ENCODE measurements at places on chromosomes 5 and 9.
A peak's percentile ranks its signal among the peaks of the same experiment; 100 is the strongest.

GRCh38 chr5:88785746-88786565, 97.0 kb downstream of the MEF2C start:
- DNase-seq: no peak

DNA sequence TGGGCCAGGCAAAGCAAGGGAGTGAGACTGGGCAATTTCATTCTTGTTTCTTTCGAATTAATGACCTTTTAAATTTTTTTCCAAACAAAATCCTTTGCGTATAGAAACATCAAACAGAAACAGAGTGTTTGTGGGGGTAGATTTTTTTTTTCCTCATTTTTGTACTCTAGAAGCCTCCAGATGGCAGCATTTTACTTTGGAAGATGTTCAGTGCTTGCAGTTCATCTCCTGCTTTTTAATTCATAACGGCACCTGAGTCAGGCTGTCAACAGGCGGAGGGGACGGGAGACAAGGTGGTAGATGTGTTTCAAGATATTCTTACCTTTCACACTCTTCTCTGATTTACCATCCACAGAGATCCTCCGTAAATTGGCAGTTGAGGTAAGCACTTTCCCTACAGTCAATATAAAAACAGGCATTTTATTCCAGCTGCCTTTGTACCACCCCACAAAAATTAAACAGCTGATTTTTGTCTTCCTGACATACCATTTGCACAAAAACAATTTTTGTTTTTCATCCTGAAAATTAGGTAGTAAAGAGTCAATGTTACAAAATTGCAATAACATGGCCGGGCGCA, 99.5 kb upstream of the FBXL17 start:
- DNase-seq: no peak

DNA sequence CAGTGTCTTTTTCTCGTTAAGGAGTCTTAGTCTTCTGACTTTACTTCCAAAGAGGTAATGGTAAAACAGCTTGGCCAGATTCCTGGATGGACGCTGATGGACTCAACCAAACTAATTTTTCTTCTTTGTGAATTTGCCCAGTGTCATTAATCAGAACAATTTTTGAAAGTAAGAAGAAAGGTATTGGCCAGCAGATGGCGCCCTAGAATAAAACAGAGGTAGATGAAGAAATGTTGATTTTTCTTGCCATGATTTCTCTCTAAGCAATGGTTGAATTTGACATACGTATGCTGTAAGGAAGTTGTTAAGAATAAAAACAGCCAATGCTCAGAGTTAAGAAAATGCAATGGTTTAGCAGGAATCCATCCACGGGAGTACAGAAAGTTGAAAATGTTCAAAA, 500.0 kb downstream of the DIRAS2 start:
- DNase-seq: peak; percentile 67

DNA sequence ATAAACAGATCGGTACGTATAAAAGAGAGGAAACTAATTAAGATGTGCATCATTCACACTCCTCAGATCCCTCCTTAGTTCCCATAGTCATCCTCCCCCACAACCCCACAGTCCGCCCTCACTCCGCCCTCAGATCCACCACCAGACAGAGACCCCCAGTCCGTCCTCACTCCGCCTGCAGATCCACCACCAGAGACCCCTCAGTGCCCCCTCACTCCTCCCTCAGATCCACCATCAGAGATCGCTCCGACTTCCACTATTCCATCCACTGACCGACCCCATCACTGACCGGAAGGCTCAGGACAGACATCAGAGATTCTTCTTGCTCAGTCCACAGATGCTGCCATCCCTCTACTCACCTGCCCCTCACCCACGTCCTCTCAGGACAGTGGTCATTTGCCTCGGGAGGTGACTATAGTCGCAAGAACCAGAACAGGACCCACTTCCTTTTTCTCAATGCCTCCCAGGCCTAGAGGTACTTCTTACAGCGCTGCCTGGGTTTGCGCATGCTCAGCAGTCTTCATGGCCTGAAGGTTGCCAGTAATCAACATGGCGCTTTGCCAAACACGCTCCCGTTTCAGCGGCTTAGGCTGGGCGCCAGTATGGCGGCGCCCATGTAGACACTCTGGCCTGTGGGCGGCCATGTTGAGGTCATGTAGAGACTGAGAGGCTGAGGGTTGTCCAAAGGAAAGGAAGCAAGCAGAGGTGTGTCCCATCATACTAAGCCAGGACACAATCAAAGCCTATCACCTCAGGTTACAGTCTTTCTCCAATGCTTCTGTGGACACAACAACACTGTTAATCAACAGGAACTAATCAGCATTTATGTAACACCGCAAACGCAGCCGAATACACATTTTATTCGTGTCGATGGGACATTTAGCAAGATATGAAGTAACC, at the start of gene ZNF484:
Gene ZNF484, minus strand, starts transcription at position 508 of the 900 bp plus-strand sequence. CDS start 3,009 bp downstream, outside the sequence.
- peak; percentile 98 for DNase-seq

DNA sequence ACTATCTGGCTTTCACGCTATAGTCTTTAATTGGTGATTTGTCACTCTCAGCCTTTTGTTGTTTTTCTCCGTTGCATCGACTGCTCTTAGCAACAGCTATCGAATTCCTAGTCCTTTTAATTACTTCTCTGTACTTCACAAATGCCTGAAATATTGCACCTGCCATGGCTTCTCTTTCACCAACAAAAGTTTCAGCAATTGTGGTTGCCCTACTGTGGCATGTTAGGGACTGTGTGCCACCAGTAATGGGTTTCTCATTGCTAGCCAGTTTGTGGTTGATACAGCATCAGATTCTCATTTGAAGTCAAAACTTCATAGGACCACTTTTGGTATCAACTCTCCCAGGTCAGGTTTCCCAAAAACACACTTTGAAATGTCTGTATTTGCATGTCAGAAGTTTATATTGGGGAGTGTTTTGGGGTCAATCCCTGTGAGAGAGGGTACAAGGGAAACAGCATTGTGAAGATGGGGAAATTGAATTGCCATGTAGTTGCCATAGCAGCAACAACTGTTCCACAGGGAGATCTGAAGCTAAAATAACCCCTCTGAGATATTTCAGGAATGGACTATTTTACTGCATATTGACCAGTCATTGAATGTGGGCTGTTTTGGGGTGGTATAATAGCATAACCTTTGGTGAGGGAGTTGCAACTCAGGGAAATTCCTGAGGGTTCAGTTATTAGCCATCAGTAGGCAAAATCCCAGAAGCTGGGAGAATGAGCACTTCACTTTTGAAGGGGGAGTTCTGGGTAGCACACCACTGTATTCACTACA, 99.2 kb downstream of the WDR70 start:
- no peak for DNase-seq

DNA sequence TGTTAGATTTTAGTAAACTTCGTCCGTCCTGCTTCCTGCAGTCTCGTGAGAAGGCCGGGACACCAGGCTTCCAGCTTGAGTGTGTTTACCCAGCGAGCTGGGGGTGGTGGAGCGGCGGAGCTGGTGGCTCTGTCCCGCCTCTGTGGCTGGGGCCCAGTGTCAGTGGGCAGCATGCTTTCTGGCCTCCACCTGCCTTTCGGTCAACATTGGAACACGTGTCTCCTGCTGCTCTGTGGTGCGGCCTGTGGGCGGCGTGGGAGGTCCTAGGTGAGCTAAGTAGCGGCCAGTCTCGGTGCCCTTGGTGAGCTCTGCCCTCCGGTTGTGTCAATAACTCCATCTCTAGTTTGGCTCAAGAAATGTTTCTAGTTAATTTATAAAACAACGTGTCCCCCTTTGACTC, 125.9 kb downstream of the GADD45G start:
- DNase-seq: no peak

- DNase-seq: no peak
Measured at GRCh38 chr5:83720836-83721537, at the start of gene HAPLN1. Gene HAPLN1, minus strand, starts transcription at chr5:83720855. Its CDS starts 47,332 bp downstream, at chr5:83673523.

- DNase-seq: no peak
Measured at GRCh38 chr5:164481270-164481669, 975.9 kb downstream of the MAT2B start.

GRCh38 chr9:100869326-100869725, 159.2 kb upstream of the PLPPR1 start:
- DNase-seq: no peak

GRCh38 chr9:83472221-83472665, 66.0 kb downstream of the FRMD3 start:
- DNase-seq: no peak

- DNase-seq: no peak
Measured at GRCh38 chr5:34586117-34586885, 69.8 kb upstream of the RAI14 start.

- DNase-seq: no peak
Measured at GRCh38 chr5:9564752-9565151, 18.9 kb upstream of the SEMA5A start.

GRCh38 chr5:102561894-102562760, 63.3 kb upstream of the SLCO6A1 start:
- no peak for DNase-seq

GRCh38 chr9:114837923-114838322, 32.1 kb upstream of the TNFSF15 start:
- no peak for DNase-seq

GRCh38 chr5:71880536-71880935, 161.5 kb downstream of the CARTPT start:
- no peak for DNase-seq

- DNase-seq: no peak
Measured at GRCh38 chr5:54873691-54874090, 111.7 kb downstream of the ESM1 start.

- no peak for DNase-seq
Measured at GRCh38 chr9:89036891-89037290, 45.6 kb downstream of the S1PR3 start.

DNA sequence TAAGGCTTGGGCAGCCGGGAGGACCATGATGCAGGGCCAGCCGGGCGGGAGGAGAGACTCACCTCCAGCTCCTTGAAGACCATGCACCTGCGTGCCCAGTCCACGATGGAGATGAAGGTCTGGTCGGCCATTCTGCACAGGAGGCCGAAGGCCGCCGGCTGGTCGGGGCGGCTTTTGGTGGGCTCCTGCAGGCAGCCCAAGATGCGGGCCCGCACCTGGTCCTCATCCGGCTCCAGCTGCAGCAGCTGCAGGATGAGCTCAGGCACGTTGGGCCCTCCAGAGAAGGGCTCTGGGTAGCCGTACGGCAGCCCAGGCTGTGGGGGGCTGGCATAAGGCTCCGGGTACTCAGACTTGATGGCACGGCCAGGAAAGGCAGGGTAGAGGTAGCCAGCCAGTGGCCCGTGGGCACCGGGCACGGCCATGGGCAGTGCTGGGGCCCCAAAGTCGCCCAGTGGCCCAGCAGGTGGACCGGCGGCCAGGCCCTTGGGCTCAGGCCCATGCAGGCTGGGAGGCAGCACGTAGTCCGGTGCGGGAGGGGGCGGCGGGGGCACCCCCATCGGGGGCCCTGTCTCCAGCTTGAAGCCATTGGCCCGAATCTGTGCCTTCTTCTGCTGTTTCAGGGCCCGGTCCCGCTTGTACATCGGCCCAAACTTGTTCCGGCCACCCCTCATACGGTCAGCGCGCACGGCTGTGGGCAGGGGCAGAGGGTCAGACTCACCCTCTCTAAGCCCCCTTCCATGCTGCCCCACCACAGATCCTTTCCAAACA, 7.0 kb downstream of the NR5A1 start:
- no peak for DNase-seq

- DNase-seq: no peak
Measured at GRCh38 chr5:131367219-131367860, 103.5 kb downstream of the CDC42SE2 start.

DNA sequence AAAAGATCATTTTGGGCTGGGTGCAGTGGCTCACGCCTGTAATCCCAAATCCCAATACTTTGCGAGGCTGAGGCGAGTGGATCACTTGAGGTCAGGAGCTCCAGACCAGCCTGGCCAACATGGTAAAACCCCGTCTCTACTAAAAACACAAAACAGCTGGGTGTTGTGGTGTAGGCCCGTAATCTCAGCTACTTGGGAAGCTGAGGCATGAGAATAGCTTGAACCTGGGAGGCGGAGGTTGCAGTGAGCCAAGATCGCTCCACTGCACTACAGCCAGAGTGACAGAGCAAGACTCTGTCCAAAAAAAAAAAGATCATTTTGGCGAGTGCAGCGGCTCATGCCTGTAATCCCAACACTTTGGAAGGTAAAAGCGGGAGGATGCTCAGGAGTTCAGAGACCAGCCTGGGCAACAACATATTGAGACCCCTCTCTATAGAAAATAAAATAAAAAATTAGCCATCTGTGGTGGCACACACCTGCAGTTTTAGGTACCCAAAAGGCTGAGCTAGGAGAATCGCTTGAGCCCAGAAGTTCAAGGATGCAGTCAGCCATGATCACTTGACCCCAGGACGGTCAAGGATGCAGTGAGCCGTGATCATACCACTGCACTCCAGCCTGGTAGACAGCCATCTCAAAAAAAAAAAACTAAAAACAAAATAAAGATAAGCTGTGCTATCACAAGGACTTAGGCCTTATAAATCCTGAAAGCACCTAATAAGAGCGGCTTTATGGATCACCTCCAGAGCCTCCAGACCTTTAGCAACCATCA, 16.2 kb downstream of the PPP2CA start:
- DNase-seq: no peak

GRCh38 chr5:54309276-54309675, 1.1 kb downstream of the ARL15 start:
- DNase-seq: no peak

GRCh38 chr9:79598562-79599345, 27.0 kb downstream of the TLE4 start:
- DNase-seq: no peak

GRCh38 chr5:164627021-164627420, 1121.6 kb downstream of the MAT2B start:
- no peak for DNase-seq

- DNase-seq: no peak
Measured at GRCh38 chr9:127950513-127951289, 13.0 kb upstream of the DPM2 start.

DNA sequence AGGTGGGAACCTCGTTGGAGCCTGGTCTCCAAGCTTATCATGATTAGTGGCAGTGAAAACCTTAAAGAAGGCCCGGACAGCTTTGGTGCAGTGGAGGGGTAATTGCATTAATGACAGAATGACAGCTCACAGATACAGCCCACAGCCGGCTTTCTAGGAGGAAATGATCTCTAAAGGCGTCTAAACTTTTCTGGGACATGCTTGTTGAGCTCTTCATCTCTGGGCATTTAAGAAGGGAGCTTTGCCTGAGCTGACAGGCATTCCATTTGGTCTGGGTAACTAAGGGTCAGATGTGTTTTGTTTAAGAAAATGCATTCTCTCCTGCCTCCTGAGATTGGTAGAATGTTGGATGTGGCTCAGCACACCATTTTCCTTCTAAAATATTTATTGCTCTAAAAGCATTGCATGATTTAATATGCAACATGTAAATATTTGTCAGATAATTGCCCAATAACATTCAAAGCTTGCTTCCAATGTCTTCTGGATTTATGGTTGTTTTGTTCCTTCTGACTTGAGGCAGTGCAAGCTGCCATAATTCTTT, 4.0 kb downstream of the ANKRD33B start:
- no peak for DNase-seq

- no peak for DNase-seq
Measured at GRCh38 chr9:26341545-26341944, 551.1 kb downstream of the CAAP1 start.

GRCh38 chr5:10451137-10451824, 9.6 kb downstream of the ROPN1L start:
- DNase-seq: no peak

- no peak for DNase-seq
Measured at GRCh38 chr5:103092676-103093075, 27.3 kb downstream of the GIN1 start.

DNA sequence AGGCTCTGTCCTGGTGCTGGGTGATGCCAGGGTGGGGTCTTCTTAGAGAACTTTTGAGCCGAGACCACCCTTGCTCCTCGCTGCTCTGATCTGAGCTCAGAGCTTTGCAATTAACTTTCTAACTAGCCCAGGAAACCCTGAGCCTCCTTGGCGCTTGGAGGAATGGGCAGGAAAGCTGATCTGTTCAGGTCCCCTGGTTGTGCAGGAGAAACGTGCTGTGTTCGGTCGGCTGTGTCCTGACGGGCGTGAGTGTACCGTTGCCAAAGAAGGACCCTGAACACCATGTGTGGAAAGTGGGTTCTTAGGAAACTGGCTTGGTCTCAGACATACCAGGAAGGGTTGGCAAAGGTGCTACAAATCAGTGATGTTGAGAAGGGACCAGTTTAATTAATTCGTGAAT, 1.8 kb downstream of the TCF7 start:
- no peak for DNase-seq

All from stimulated activated CD4-positive, alpha-beta T cell treated with anti-CD3 and anti-CD28 coated beads, Interleukin-4, amount 100 ng/mL, for 24 hours (primary cell).